ENCODE measurements at places on chromosomes 3 and 15. TPM values are rescaled to one million over a fixed set of nuclear protein-coding genes. Genes with fewer than 3 reads are reported as not detected.
A peak's percentile ranks its signal among the peaks of the same experiment; 100 is the strongest.

The MAP1A gene
- 8.8 TPM for total RNA-seq

The HHATL gene
- 0.65 TPM for total RNA-seq

The TRIP4 gene
- total RNA-seq, result 23.6 TPM

The SNX4 gene
- total RNA-seq, result 32.6 TPM

The PCSK6 gene
- 11.7 TPM for total RNA-seq

The SLTM gene
- total RNA-seq, result 164 TPM

DNA sequence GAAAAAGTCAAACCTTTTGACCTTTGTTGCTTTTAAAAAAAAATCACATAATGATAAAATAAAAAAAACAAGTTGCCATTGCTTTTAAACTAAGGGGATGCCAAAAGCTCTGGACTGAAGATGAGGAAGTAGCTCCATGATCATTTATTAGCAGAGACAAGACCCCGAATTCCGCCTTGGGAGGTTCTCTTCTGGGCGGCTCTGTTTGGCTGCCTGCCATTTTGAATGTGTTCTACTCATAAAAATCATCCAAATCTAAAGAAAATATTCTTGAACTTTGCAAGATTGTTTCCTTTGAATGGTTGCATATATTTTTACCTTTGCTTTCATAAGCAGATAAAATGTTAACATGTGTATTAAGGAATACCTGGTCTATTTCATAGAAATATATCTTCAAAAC lies 63.8 kb downstream of the NCEH1 start:
- H3K4me3 ChIP-seq, result no peak overlapping the region
- no peak overlapping the region for H3K27ac ChIP-seq
- peaks cover 15% of the 10 kb centered on the region for H3K4me1 ChIP-seq

GRCh38 chr3:154862265-154862664 lies 217.9 kb upstream of the MME start:
- DNase-seq, result no peak
- no peak overlapping the region for H3K4me3 ChIP-seq
- no peaks in the 10 kb centered on the region for H3K27me3 ChIP-seq
- H3K36me3 ChIP-seq, result no peaks in the 10 kb centered on the region

GRCh38 chr15:58066042-58066867 lies 744 bp upstream of the ALDH1A2 start:
- H3K27ac ChIP-seq, result no peak overlapping the region
- peaks cover 37% of the 10 kb centered on the region for H3K27me3 ChIP-seq
- peak; percentile 81 for DNase-seq
- H3K36me3 ChIP-seq, result no peaks in the 10 kb centered on the region

GRCh38 chr15:91790836-91791235 lies 62.7 kb upstream of the SLCO3A1 start:
- H3K27me3 ChIP-seq, result no peaks in the 10 kb centered on the region
- H3K4me1 ChIP-seq, result peaks cover 4% of the 10 kb centered on the region
- DNase-seq, result no peak
- no peak overlapping the region for H3K4me3 ChIP-seq
- H3K27ac ChIP-seq, result no peak overlapping the region
- no peaks in the 10 kb centered on the region for H3K36me3 ChIP-seq

DNA sequence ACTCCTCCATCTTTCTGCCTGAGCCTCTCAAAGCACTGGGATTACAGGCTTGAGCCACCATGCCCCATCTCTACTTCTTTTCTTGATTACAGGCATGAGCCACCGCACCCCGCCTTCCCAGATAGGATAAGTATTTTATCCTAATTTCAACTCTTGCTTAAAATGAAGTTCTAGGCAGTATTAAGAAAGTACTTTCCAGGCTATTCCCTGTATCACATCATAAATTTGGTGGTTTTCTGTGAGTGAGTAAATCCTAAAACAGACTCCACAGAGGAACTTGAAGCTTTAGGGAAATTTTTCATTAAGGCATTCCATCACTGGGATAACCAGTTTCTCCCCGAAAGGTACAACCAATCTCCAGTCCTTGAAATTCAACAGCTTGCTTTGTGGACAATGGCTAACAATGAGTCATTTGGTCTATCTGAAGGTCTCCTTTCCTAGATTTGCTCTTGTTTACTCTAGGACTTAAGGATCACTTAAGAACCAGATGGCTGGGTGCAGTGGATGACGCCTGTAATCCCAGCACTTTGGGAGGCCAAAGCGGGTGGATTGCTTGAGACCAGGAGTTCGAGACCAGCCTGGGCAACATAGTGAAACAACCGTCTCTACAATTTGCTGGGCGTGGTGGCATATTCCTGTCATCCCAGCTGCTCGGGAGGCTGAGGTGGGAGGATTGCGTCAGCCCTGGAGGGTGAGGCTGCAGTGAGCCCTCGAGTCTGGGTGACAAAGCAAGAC lies 49.7 kb upstream of the SKIL start:
- H3K27ac ChIP-seq, result no peak overlapping the region
- DNase-seq, result peak; percentile 27
- no peaks in the 10 kb centered on the region for H3K36me3 ChIP-seq
- H3K4me3 ChIP-seq, result no peak overlapping the region

- no peaks in the 10 kb centered on the region for H3K4me1 ChIP-seq
- H3K36me3 ChIP-seq, result no peaks in the 10 kb centered on the region
- no peak overlapping the region for H3K4me3 ChIP-seq
- no peak for DNase-seq
- H3K27ac ChIP-seq, result no peak overlapping the region
These were observed 15.2 kb downstream of the SSUH2 start for GRCh38 chr3:8629151-8630021.

GRCh38 chr3:178203165-178203564 lies 333.1 kb upstream of the KCNMB2 start:
- H3K4me3 ChIP-seq, result no peak overlapping the region
- H3K27me3 ChIP-seq, result no peaks in the 10 kb centered on the region
- no peak for DNase-seq
- H3K27ac ChIP-seq, result no peak overlapping the region
- peaks cover 5% of the 10 kb centered on the region for H3K4me1 ChIP-seq

DNA sequence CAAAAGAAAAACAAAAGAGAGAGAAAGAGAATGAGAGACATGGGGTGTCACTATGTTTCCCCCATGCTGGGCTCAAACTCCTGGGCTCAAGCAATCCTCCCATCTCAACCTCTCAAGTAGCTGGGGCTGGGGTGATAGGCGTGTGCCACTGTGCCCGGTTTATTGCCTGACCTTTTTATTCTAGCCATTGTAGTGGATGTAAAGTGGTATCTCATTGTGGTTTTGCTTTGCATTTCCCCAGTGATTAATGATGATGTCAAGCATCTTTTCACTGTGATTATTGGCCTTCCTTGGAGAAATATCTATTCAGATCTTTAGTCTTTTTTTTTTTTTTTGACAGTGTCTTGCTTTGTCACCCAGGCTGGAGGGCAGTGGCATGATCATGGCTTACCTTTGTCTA lies 37.7 kb upstream of the GK5 start:
- no peak overlapping the region for H3K27ac ChIP-seq
- H3K4me3 ChIP-seq, result no peak overlapping the region
- H3K27me3 ChIP-seq, result no peaks in the 10 kb centered on the region
- no peaks in the 10 kb centered on the region for H3K36me3 ChIP-seq

DNA sequence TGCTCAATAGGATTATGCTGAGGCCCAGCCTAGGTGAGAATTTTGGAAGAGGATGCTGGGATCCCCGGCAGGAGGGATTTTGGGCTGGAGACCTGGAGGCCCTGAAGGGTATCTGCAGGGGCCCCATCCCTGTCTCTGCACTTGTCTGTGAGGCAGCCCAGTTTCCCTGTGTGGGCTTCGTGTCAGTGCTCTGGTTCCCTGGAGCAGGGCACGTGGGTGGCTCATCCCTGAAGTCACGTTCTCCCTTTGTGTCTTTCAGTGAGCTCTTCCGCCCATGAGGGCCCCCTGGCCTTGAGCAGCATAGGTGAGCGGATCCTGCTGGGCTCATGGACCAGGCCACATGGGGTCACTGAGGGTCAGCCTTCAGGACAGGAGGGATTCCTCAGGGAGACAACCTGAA lies 217.9 kb downstream of the SNRPN start:
- no peak for DNase-seq
- H3K27me3 ChIP-seq, result no peaks in the 10 kb centered on the region
- no peaks in the 10 kb centered on the region for H3K36me3 ChIP-seq
- H3K4me1 ChIP-seq, result no peaks in the 10 kb centered on the region

DNA sequence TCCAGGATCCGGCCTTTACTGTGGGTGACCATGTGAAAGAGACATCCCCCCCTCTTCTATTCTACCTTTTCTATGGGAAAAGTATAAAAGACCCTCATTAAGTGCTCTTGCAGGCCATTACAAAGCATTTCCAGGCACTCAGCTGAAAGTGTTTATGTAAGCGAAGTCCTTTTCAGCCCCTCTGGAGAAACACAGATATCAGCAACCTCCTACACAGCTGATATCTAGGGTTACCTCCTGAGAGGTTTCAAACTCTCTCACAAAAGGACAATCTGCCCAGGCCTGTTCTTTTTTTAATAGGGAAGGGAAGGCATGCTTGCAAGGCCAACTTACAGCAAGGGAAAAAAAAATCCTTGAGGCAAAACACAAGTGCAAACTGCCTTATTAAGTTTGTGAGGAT lies 12.6 kb downstream of the ETV5 start:
- peak; percentile 29 for DNase-seq
- no peak overlapping the region for H3K4me3 ChIP-seq

DNA sequence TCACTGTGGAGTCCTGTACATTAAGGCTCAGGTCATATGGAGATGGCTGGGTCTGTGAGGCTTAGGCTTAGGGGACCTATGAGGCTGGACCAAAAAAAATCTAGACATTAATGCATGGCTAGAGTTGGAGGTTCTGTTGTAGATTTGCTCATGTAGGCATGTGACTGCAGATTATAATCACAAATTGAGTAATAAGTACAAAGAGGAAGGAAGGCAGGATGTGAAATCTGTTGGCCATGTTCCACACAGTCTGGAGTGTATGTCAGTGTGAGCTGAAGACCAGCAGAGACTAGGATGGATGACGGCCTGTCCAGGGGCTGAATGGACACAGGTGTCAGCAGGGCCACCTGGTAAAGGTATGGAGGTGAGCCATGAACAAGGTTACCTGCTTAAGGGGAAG lies at the start of gene ST3GAL6:
Gene ST3GAL6, plus strand, starts transcription at position 265 of the 400 bp plus-strand sequence. CDS start 5,101 bp downstream, outside the sequence.
- peaks cover 27% of the 10 kb centered on the region for H3K4me1 ChIP-seq
- no peaks in the 10 kb centered on the region for H3K36me3 ChIP-seq
- DNase-seq, result peak; percentile 15
- H3K27me3 ChIP-seq, result no peaks in the 10 kb centered on the region

- H3K4me1 ChIP-seq, result no peaks in the 10 kb centered on the region
- no peaks in the 10 kb centered on the region for H3K36me3 ChIP-seq
- H3K27me3 ChIP-seq, result no peaks in the 10 kb centered on the region
These were observed 55.5 kb downstream of the PLS1 start for GRCh38 chr3:142651711-142652110.

- H3K27me3 ChIP-seq, result no peaks in the 10 kb centered on the region
- DNase-seq, result no peak
- no peaks in the 10 kb centered on the region for H3K36me3 ChIP-seq
- H3K4me3 ChIP-seq, result no peak overlapping the region
These were observed 26.7 kb upstream of the LRTM1 start for GRCh38 chr3:54954521-54954920.

DNA sequence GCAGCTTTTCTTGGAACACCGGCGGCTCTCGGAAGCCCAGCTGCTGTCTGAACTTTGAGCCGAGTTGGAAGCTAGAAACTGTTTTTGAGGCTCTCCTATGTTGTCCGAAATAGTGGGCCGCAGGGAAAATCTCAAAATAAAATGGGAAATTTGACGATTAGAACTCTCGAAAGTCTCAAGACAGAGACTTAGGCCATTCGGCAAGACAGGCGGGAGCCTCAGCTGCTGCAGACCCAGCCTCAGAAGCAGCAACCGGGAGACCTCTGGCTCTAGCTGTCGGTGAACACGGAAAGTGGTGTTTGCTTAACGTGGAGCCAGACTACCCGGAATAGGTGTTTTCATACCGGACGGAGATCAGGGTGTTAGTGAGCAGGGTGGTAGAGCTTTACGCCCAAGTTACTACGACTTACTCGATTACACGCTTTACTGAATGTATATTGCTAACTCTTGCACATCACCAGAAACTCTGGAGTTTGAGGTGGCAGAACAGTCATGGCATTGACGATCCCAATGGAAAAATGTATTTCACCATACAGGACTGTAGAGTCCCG lies 357 bp upstream of the MAN2C1 start:
- H3K4me1 ChIP-seq, result peaks cover 5% of the 10 kb centered on the region
- H3K36me3 ChIP-seq, result peaks cover 33% of the 10 kb centered on the region
- peak overlapping the region; percentile 85 for H3K4me3 ChIP-seq
- no peaks in the 10 kb centered on the region for H3K27me3 ChIP-seq
- no peak for DNase-seq

GRCh38 chr15:40088929-40089755 lies 19.5 kb downstream of the BMF start:
- DNase-seq, result no peak
- H3K27ac ChIP-seq, result no peak overlapping the region
- no peak overlapping the region for H3K4me3 ChIP-seq
- H3K4me1 ChIP-seq, result peaks cover 76% of the 10 kb centered on the region
- peaks cover 12% of the 10 kb centered on the region for H3K36me3 ChIP-seq
- no peaks in the 10 kb centered on the region for H3K27me3 ChIP-seq

DNA sequence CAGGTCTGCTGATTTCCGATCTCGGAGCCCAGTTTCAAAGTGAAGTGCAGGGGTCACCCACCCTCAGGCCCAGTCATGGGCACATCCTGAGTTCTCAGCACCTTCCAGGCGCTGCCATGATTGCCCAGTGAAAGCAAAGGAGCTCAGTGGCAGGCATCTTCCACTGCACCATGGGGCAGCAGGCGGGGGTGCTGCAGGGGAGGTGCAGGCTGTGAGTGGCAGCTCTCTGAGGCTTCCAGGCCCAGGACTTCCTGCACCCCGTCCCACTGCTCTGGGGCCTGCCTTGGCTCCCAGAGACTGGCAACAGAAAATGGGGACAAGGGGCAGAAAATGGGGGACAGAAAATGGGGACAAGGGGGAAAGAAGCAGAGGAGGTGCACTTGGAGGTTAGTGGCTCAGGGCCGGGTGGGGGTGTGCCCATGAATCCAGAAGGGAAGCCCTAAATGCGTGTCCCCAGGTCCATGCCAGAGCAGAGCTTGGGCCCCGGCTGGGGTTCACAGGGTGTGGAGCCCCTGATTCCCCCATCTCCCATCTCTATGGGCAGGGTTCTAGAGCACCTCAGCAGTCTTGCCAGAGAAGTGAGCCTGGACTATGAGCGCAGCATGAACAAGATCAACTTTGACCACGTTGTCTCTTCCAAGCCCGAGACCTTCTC lies 28.0 kb downstream of the DNAH1 start:
- no peaks in the 10 kb centered on the region for H3K27me3 ChIP-seq
- no peaks in the 10 kb centered on the region for H3K36me3 ChIP-seq
- no peak overlapping the region for H3K27ac ChIP-seq
- H3K4me1 ChIP-seq, result no peaks in the 10 kb centered on the region

DNA sequence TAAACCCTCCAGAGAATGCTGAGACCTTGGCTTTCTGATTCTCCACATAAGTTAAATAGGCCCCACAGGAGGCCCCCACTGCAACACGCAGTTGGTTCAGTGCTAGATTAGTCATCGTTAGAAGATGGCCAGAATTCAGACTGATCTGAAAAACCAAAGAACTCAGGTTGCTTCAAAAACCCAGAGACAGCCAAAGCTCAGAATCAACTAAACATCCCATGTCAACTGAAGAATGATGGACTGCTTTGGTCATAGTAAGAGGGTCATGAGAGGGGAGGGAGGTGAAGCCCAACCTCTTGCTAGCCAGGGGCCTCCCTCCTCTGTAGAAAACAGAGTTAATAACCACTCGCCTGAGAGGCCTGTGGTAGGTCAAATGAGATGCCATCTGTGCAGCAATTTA lies 93.1 kb downstream of the AKAP13 start:
- H3K4me1 ChIP-seq, result peaks cover 14% of the 10 kb centered on the region
- no peak overlapping the region for H3K4me3 ChIP-seq
- H3K27me3 ChIP-seq, result no peaks in the 10 kb centered on the region
- no peak for DNase-seq
